ENCODE measurements at places on chromosomes 12 and 14.
A peak's percentile ranks its signal among the peaks of the same experiment; 100 is the strongest.

DNA sequence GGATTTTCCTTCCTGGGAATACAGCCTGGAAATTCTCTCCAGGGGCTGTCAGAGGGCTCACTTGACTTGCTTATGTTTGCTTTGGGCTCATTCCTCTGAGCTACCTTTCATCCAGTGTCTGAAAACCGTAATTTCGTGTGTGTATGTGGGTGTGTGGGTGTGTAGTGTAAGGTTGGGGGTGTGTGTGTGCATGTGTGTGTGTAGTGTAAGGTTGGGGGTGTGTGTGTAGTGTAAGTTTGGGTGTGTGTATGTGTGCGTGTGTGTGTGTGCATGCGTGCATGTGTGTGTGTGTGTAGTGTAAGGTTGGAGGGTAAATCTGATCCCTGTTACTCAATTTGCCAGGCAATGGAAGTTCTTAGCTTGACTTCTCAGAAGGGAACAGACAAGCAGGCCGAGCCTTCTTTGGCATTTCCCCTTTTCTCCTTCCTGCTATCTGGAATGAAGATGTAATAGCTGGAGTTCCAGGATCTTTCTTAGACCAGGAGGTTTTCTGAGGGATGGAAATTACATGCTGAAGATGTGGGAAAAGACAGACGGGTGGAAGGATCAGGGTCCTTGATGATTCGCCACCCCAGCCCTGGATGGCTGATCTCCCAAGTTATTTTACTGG, 15.5 kb upstream of the BEGAIN start:
- DNase-seq: no peak

DNA sequence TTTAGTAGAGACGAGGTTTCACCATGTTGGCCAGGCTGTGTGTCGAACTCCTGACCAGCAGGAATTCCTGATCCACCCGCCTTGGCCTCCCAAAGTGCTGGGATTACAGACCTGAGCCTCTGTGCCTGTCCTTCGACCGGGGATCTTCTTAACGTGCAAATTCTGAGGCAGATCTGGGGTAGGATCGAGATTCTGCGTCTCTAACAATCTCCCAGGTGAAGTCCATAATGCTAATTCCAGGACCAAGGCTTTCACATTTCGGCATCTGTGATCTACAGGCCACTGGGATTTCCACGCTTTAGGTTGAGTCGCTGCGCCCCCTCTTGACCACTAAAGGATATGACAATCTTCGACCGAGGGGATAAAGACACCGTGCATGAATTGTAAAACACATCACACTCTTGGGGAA, 24.8 kb downstream of the FOS start:
- DNase-seq: peak; percentile 44

GRCh38 chr14:99271221-99271941, 616 bp downstream of the BCL11B start:
- no peak for DNase-seq

GRCh38 chr12:62530596-62530995, 64.0 kb downstream of the MON2 start:
- DNase-seq: no peak

GRCh38 chr12:49260166-49260565, 4.7 kb upstream of the TUBA1C start:
- DNase-seq: no peak
